ENCODE measurements at places on chromosomes 7 and 10.

DNA sequence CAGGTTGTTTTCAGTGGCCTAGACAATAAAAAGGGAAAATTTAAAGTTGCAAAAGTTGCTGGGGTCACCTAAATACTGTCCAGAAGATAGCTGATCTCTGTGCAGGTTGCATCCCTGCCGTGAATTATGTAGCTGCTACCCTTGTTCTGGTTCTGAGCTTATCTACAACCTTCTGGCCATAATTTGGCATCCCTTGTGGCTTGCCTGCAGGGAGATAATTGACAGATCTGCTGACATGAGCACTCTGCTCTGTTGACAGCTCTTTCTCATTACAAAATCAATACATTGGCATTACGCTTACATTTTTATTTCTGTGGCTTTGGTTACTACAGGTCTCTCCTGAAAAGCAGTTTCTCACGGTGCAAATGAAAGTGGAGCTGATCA, 29.3 kb upstream of the HECTD2 start:
- no peak for DNase-seq

DNA sequence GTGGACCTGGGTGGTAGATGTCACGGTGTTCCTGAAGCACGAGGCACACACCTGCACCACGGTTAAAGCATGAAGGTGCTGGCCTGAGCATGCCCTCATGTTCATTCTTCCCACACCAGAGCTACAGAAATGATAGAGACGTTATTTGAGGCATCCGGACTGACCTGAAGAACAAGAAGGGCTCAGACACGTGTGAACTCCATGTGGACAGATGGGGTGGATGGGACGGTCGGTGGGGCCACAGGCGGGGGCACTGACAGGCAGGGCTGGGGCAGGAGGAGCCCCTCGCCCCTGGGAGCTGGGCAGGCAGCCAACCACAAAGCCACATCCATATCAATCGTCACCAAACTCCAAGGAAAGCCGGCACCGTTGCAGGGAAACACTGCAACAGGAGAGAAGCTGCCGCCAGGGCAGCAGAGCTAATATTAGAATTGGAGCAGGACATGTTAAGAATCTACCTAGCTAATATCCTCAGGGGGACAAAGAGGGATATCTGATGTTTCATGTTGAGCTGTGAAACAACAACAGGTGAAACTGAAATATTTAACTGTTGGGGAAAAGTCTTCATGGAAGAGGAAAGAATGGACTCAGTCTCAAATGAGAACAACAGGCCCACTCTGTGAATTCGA, 37.8 kb upstream of the DIP2C start:
- DNase-seq: no peak

GRCh38 chr7:50304129-50304910, at the start of gene IKZF1:
Gene IKZF1 (plus strand): TSS chr7:50304716. CDS start chr7:50319062, 14,346 bp downstream.
- DNase-seq: no peak

GRCh38 chr7:76386691-76387260, 22.7 kb downstream of the SSC4D start:
- no peak for DNase-seq

DNA sequence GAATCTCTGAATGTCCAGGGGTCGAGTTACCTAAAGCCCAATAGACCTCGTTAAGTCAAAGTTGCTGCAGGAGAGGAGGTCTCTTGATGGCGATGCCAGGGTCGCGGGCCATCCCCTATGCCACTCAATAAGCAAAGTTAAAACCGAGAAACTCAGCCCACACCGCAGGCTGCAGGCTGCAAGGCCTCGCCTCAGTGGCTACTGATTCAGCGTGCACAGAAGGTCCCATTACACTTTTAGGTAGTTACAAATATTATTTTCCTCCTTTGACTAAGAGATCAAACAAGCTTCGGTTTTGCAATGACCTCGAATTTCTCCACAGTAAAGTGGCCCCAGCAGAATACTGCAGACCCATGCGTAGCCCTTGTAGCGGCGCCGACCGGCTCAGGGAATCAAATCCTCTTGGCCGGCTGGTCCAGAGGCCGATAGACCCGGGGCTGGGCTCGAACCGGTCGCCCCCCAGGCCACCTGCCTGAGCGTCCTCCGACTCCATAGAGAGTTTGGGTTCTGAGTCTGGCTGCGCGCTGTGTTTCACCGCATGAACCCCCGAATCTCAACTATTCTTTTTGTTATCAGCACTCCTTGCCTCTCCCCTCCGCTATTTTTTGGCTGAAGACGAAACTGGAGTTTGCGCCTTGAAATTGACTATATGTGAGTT, 2.3 kb downstream of the C1QL3 start:
- no peak for DNase-seq

- DNase-seq: no peak
Observed at GRCh38 chr10:28327491-28327880, 24.6 kb upstream of the MPP7 start.

GRCh38 chr10:6141296-6142151, 52.7 kb downstream of the RBM17 start:
- DNase-seq: no peak

- DNase-seq: no peak
Observed at GRCh38 chr7:103011650-103012049, 62.9 kb downstream of the FBXL13 start.

DNA sequence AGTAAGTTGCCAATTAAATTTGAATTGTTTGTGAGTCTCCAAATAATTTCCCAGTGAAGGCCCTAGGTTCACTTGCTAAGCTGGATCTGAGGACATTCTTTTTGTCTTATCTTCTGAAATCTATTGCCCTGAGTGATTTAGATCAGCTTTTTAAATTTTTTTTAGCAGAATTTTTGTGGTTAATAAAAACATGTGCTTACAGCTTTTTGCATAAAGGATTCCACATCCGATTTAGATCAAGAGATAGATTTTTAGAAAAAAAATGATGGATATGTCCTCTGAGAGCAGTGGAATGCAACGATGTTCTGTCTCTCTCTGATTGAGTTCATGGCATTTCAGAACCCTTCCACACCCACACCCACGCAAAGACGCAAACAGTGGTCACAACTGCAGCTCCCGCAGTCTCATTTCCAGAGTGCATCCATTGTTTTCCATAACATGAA, 358.8 kb downstream of the SUGCT start:
- no peak for DNase-seq

- no peak for DNase-seq
Observed at GRCh38 chr7:36746347-36746746, 22.1 kb upstream of the AOAH start.

- no peak for DNase-seq
Observed at GRCh38 chr7:84250452-84250851, 55.9 kb upstream of the SEMA3A start.

- DNase-seq: no peak
Observed at GRCh38 chr7:153550173-153550572, 502.0 kb upstream of the DPP6 start.

GRCh38 chr10:68167586-68168189, 58.4 kb downstream of the MYPN start:
- no peak for DNase-seq

DNA sequence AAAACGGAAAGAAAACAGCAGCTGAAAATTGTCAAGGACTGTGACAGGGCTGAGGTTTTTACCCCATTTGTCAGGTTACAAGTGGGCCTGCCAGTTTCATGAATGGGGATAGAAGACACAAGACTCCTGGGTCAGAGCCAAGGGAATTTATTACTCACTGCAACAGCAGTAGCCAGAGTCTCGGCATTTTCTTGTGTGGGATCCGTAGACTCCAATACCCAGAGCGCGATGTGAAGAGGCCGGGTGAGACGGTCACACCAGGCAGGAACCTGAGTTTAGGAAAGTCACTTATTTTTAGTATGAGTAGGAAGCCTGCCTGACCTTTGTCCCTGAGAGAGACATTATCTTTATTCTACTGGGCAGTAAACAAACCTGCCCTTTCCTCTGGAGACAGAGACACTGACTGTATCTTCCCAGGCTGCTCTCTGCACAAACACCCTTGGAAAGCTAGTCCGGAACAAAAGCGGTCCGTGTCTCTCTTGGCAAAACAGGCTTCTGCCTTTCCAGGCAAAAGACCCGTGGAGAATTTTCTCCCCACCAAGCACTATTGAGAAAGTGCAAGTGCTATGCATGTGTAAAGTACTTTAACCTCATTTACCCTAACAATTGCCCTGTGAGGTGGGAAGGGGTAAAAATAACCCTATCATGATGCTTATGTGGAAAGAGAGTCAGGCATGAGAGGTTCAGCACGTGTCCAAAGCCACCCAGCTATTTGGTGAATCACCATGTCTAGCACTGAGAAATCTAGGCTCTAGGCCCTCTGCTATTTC, 58.4 kb downstream of the JCAD start:
- no peak for DNase-seq

- no peak for DNase-seq
Observed at GRCh38 chr10:62059217-62059920, 157.9 kb downstream of the ARID5B start.

DNA sequence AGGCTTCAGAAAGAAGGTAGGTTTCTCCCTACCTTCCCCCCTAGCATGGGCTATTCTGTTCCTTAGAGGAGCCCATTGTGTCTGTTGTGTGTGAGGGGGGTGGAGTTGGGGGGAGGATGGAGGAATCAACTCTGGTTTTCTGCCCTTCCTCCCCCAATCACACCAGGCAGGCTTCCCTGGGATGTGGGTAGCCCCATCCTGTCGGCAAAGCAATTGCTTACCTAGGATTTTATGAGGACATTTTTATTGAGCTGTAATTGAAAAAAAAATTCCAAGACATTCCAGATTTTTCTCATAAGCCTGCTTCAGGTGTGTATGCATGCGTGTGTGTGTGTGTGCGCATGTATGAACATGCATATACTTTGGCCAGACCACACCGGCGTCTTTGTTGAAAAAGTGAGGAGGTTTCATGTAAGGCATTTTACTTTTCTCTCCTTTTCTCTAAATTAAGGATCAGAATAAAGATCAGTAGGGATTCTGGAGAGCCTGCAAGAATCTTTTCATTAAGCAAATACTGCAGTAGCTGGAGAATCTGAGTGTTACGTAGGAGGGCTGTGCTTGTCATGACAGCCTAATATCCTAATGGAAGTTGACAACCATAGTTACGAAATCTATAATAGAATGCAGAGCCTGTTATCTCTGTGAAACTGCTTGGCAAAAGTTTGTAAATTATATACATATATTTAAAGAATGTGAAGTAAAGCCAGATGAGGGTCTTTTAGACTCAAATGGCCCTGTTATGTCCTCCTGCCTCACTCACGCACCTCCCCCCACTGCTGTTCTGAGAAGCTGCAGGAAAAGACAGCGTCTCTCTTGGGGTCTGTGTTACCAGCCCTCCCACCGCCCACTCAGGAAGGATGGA, 27.3 kb upstream of the SAMD8 start:
- DNase-seq: no peak

GRCh38 chr7:129851809-129852208, 101.0 kb downstream of the UBE2H start:
- no peak for DNase-seq

- DNase-seq: no peak
Observed at GRCh38 chr7:12221414-12221813, 10.3 kb downstream of the TMEM106B start.

- no peak for DNase-seq
Observed at GRCh38 chr7:133650487-133651300, 397.8 kb downstream of the EXOC4 start.

- DNase-seq: no peak
Observed at GRCh38 chr10:4658777-4659176, 167.2 kb upstream of the AKR1E2 start.

- DNase-seq: no peak
Observed at GRCh38 chr7:142798451-142799436, 28.0 kb downstream of the PRSS2 start.

DNA sequence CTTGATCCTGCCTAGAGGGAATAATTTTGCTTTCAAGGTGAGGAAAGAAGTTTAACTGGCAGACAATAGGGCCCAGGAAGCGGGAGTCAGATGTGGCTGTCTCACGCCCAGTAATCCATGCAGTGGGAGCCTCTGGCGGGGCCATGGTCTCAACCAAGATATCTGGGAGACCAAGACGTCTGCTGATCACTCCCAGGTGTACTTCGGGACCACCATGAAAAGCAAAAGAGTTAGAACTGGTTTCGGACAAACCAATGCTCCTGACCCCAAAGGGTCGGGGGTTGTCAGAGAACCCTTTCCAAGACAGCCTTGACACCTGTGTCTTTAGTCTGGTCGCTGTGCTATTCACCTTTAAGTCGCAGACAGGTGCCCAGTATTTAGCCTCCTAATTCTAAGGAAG, 256.9 kb upstream of the MBL2 start:
- DNase-seq: no peak

DNA sequence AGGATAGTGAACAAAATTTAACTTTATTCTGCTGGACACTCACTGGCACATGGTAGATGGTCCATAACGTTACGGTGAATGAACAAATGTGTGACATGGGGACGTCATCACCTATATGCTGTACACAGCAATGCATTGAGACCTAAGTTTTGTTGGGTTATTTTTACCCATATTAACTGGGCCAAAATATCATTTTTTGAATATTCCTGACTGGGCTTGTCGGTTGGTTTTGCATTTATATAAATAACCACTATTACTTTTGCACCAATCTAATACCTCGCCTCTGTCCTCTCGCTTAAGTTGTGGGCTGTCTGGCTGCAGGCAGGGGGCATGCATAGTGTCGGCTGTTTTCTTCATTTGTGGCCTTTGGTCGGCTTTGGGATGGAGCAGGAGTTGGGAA, 161.7 kb downstream of the USP6NL start:
- DNase-seq: no peak

Measured in NCI-H510A (cell line).